ENCODE measurements at places on chromosomes 3 and 15. TPM values are rescaled to one million over a fixed set of nuclear protein-coding genes. Genes with fewer than 3 reads are reported as not detected.

GRCh38 chr15:74178326-74179100 is 5.0 kb downstream of the ISLR start:
- H3K4me1 ChIP-seq, result no peaks in the 10 kb centered on the region
- no peak for DNase-seq
- H3K27me3 ChIP-seq, result no peaks in the 10 kb centered on the region
- H3K36me3 ChIP-seq, result no peaks in the 10 kb centered on the region

- no peak overlapping the region for H3K27ac ChIP-seq
- no peak overlapping the region for H3K4me3 ChIP-seq
- no peaks in the 10 kb centered on the region for H3K36me3 ChIP-seq
- H3K27me3 ChIP-seq, result no peaks in the 10 kb centered on the region
- peaks cover 12% of the 10 kb centered on the region for H3K4me1 ChIP-seq
- DNase-seq, result no peak
Observed at GRCh38 chr15:40243126-40243810, 4.4 kb downstream of the PAK6 start.

DNA sequence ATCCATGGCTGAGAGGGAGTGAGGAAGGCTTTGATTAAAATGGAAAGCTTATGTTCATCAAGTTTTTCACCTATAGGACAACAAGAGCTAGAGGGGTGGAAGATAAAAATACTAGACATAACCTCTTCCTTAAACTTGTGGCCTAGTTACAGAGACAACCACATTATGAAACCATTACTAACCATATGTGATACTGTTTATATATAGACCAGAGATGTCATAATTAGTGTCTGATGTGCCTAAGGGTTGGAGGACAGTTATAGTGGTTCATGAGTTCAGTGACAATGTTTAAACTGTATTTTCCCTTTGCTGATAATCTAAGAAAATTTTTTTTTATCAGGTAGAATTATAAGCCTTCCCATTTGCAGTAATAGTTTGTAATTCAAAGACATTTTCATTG is 23.7 kb downstream of the PHLDB2 start:
- H3K27me3 ChIP-seq, result no peaks in the 10 kb centered on the region
- no peak overlapping the region for H3K27ac ChIP-seq
- no peaks in the 10 kb centered on the region for H3K36me3 ChIP-seq
- no peak for DNase-seq

DNA sequence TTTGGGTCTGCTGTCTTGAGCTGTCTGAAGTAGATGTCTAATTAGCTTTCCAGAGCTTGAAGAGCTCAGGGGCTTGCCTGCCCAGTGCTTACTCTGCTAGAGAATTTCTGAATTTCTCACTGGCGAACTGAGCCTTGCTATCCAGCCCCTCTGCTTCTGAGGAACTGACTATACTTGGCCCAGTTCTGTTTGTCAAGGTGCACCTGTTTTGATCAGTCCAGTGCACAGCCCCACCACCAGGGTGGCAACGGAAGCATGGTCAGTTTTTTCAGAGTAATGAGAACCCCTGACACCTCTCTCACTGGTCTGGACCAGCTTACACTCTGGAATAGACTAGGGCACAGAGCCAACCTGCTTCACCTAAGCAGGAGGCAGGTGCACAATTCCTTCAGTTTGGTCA is 25.2 kb downstream of the ITGB5 start:
- H3K4me1 ChIP-seq, result no peaks in the 10 kb centered on the region
- no peaks in the 10 kb centered on the region for H3K27me3 ChIP-seq
- no peaks in the 10 kb centered on the region for H3K36me3 ChIP-seq
- no peak for DNase-seq
- no peak overlapping the region for H3K27ac ChIP-seq

- no peak overlapping the region for H3K4me3 ChIP-seq
- no peak overlapping the region for H3K27ac ChIP-seq
- H3K27me3 ChIP-seq, result no peaks in the 10 kb centered on the region
Observed at GRCh38 chr15:75923756-75924155, 20.1 kb downstream of the FBXO22 start.

- no peak overlapping the region for H3K4me3 ChIP-seq
- no peaks in the 10 kb centered on the region for H3K27me3 ChIP-seq
- no peaks in the 10 kb centered on the region for H3K36me3 ChIP-seq
- H3K4me1 ChIP-seq, result no peaks in the 10 kb centered on the region
- no peak for DNase-seq
- no peak overlapping the region for H3K27ac ChIP-seq
Observed at GRCh38 chr3:116276675-116277074, 168.6 kb downstream of the LSAMP start.

DNA sequence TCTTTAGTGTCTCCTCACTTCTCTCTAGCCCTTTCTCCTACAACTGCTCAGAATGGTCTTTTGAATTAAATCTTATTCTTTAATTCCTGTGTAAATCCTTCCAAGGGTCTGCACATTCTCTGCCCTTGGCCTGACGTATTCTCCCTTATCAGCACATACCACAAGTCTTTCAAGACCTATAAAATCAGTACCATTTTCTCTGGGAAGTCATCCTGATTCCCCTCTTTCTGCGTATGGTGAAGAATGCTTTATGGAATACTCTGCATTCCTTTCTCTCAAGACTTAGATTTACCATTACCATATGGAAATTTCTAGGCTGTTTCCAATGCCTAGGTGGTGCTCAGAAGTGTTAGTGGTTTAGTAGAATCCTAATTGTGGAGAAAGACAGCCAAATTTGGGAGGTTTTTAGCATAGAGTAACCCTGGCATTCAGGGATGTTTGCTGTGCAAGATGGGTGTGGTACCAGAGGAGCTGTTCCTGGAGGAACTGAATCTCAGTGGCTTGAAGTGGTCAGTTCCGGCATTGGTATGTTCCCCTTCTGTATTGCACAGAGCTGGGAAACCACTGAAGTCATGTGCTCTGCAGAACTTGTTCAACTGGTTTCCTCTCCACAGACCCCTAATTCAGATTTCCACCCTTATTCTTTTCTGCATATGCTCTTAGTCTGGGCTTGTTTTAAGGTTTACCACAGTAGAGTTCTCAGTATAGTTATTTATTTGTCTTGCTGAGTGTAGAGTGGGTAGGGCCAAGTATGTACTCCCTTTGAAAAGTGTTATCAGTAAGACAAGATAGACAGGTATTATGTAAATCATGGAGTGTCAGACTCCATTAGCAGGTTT is 24.5 kb downstream of the IQGAP1 start:
- H3K4me1 ChIP-seq, result peaks cover 57% of the 10 kb centered on the region
- no peaks in the 10 kb centered on the region for H3K27me3 ChIP-seq
- no peak overlapping the region for H3K4me3 ChIP-seq
- H3K27ac ChIP-seq, result no peak overlapping the region

GRCh38 chr15:34722439-34722836 is 32.4 kb downstream of the GJD2 start:
- H3K4me1 ChIP-seq, result no peaks in the 10 kb centered on the region
- DNase-seq, result no peak
- H3K36me3 ChIP-seq, result no peaks in the 10 kb centered on the region
- H3K27me3 ChIP-seq, result peaks cover 4% of the 10 kb centered on the region

DNA sequence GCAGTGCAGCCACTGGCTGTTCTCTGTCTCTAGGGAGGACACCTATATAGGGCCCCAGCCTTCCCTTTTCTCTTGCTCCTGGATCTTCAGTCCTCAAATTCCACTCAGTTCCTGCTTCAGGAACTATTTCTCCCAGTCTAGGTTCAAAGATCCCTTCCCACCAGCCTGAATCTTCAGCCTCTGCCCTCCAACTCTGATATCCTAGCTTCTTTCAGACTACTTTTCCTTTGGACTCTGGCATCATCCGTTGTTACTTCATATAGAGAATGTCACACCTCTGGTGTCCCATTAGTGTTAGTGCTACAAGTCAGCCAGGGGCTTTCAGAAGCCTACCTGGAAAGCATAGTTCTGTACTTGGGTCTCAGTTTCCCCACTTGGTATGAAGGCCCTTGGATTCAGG is 10.0 kb upstream of the HPS3 start:
- H3K4me1 ChIP-seq, result no peaks in the 10 kb centered on the region
- no peak overlapping the region for H3K27ac ChIP-seq
- no peaks in the 10 kb centered on the region for H3K27me3 ChIP-seq

GRCh38 chr3:168053115-168053514 is 42.6 kb downstream of the GOLIM4 start:
- H3K4me1 ChIP-seq, result no peaks in the 10 kb centered on the region
- no peak overlapping the region for H3K27ac ChIP-seq
- no peak overlapping the region for H3K4me3 ChIP-seq

DNA sequence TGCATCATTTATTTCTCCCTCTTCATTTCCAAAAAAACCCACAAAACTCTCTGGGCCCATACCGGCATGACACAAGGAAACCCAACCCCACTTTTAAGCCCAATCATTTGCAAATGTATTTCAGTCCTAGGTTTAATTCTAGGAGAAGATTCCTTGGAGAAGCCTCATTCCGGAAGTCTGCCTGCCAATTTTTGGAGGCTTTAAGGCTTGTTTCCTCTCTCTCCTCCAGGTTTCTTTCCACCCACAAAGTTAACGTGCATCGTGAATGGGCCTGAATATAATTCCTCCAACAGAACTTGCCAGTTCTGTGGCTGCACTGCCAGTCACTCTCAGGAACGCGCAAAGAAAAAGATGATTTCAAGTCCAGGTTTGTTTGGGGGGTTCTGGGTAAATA is 69.9 kb upstream of the FOXP1 start:
- no peak overlapping the region for H3K4me3 ChIP-seq
- H3K27me3 ChIP-seq, result no peaks in the 10 kb centered on the region
- DNase-seq, result no peak
- H3K36me3 ChIP-seq, result no peaks in the 10 kb centered on the region
- H3K27ac ChIP-seq, result no peak overlapping the region

GRCh38 chr3:184171562-184171961 is 3.1 kb upstream of the AP2M1 start:
- DNase-seq, result no peak
- no peak overlapping the region for H3K27ac ChIP-seq
- H3K4me1 ChIP-seq, result peaks cover 18% of the 10 kb centered on the region
- H3K4me3 ChIP-seq, result no peak overlapping the region
- H3K27me3 ChIP-seq, result no peaks in the 10 kb centered on the region

DNA sequence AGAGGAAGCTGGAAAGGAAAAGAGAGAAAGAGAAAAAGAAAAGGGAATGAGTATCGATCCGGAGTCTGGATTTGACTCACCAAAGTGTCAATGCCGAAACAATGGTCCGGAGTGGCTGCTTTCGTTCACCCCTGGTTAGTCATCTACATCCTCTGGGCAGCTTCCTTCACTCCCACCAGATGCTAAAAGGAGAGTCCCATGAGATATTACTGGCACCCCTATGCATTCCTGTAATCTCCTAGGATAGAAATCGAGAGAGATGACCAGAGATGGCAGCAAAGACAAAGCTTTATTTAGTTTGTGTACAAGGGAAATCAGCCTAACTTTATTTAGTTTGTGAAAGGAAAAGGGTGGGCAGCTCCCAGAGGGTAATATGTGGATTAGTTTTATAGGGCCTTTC is 622.2 kb downstream of the ZPLD1 start:
- H3K36me3 ChIP-seq, result no peaks in the 10 kb centered on the region
- H3K4me1 ChIP-seq, result no peaks in the 10 kb centered on the region
- no peak overlapping the region for H3K4me3 ChIP-seq
- no peak for DNase-seq

- H3K27ac ChIP-seq, result no peak overlapping the region
- no peaks in the 10 kb centered on the region for H3K36me3 ChIP-seq
- DNase-seq, result no peak
- H3K4me3 ChIP-seq, result no peak overlapping the region
- H3K4me1 ChIP-seq, result no peaks in the 10 kb centered on the region
Observed at GRCh38 chr3:28601291-28601690, 252.7 kb upstream of the AZI2 start.

DNA sequence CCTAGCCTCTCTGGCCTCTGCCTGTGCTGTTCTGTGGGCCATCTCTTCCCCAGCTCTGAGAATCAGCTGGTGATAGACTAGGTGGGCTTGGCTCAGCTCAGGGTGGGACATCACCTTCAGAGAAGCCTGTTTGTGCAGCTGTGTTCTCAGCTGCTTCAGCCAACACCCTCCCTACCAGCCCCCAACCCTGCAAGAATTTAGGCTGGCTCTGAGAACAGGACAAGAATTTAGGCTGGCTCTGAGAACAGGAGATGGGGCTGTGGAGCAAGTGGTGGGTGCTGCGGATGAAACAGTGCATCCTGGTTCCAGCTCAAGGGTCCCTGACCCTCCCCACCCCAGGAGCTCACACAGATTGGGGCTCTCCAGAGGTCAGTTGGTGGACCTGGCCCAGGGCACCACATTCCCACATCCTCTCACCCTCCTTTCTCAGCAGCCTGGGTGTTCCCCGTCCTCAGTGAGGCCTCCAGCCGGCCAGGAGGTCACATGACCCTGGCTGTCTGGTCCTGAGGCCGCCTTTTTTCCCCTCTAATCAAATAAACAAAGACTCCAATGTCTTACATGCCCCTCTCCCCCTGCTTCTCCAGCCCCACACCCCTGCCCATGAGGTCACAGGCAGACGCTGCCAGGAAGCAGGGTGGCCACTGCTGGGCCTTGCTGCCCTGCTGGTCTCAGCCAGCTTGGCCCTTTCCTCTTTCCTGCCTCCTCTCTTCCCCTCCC is 14.9 kb downstream of the PLEKHO2 start:
- no peak overlapping the region for H3K27ac ChIP-seq
- no peak overlapping the region for H3K4me3 ChIP-seq
- H3K36me3 ChIP-seq, result peaks cover 63% of the 10 kb centered on the region
- DNase-seq, result no peak
- peaks cover 55% of the 10 kb centered on the region for H3K4me1 ChIP-seq

DNA sequence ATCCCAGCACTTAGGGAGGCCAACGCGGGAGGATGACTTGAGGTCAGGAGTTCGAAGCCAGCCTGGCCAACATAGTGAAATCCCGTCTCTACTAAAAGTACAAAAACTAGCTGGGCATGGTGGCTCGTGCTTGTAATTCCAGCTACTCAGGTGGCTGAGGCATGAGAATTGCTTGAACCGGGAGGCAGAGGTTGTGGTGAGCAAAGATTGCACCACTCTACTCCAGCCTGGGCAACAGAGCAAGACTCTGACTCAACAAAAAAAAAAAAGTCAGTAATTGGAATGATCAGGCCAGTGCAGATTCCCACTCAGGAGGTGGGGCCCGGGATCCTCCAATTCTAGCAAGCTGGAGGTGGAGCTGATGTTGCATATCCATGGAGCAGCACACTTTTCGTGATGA is 5.6 kb downstream of the CFAP92 start:
- no peak overlapping the region for H3K4me3 ChIP-seq
- H3K36me3 ChIP-seq, result no peaks in the 10 kb centered on the region

GRCh38 chr3:142958707-142959106 is 4.8 kb downstream of the PAQR9 start:
- no peak overlapping the region for H3K27ac ChIP-seq
- H3K4me1 ChIP-seq, result peaks cover 4% of the 10 kb centered on the region
- H3K36me3 ChIP-seq, result no peaks in the 10 kb centered on the region
- no peak overlapping the region for H3K4me3 ChIP-seq
- DNase-seq, result no peak
- no peaks in the 10 kb centered on the region for H3K27me3 ChIP-seq

GRCh38 chr3:37489355-37489754 is 315.0 kb upstream of the LRRFIP2 start:
- no peaks in the 10 kb centered on the region for H3K4me1 ChIP-seq
- DNase-seq, result no peak
- no peak overlapping the region for H3K27ac ChIP-seq
- H3K36me3 ChIP-seq, result no peaks in the 10 kb centered on the region

CYP8B1 gene
- not detected for total RNA-seq

ENTPD3 gene
- total RNA-seq, result not detected

DNAH12 gene
- total RNA-seq, result 0.09 TPM

CCR9 gene
- 4.0 TPM for total RNA-seq

KY gene
- not detected for total RNA-seq

HTR3E gene
- total RNA-seq, result not detected

KLHL40 gene
- not detected for total RNA-seq

CYP1A2 gene
- not detected for total RNA-seq

BBX gene
- total RNA-seq, result 93.9 TPM

GOLGA8J gene
- 0.20 TPM for total RNA-seq

CIDEC gene
- total RNA-seq, result not detected

CCDC80 gene
- total RNA-seq, result not detected

CFAP92 gene
- not detected for total RNA-seq

TRANK1 gene
- total RNA-seq, result 151 TPM

VPS39 gene
- total RNA-seq, result 114 TPM

SCG3 gene
- not detected for total RNA-seq

MITF gene
- total RNA-seq, result 0.80 TPM

Measured in CD4-positive, alpha-beta memory T cell (primary cell).